Tibial nerve (tissue), 4 donors: ENCODE measurements at places on chromosomes 3 and 15. TPM values are rescaled to one million over a fixed set of nuclear protein-coding genes. Genes with fewer than 3 reads are reported as not detected.

DNA sequence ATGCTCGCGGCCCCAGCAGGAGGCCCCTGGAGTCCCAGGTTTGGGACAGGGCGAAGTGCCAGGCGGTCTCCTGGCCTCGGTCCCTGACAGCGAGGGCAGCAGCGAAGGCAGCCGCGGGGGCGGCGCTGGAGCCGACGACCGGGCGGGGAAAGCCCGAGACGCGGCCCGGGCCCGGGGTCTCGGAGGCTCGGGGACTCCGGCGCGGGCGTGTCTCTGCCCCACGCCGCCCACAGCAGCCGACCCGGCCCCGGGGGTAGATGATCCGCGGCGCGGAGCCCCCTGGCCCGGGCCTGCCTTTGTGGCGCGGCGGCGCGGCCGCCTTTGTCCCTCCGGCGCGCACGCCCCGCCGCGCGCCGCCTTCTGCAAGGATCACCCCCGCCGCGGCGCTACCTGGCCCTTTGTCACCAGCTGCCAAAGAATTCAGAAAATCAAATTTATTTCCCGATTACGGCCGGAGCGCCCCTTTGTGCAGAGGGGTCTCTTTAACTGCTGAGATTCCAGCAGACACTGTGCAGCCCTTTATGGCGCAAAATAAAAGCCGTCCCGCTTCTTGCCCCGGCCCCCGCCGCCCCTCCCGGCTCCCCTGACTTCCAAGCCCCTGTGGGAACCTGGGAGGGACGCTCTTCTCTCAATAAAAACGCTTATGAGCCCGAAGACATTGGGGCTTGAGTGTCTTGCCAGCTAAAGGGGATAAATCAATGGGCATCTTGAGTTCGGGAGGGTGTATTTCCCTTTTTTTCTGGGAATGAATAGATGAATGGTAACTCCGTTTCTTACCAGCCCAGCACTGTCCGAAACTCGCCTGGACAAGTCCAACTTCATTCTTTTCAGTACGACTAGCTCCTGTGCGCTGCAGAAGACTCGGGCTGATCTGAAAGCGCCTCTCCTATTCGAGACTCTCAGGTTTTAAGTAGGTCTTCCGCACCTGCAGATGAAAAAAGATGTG lies 68.4 kb downstream of the HES1 start:
- DNase-seq = no peak

SHQ1 gene
- 22.8 TPM for total RNA-seq

CNTN3 gene
- 2.7 TPM for total RNA-seq

DNA sequence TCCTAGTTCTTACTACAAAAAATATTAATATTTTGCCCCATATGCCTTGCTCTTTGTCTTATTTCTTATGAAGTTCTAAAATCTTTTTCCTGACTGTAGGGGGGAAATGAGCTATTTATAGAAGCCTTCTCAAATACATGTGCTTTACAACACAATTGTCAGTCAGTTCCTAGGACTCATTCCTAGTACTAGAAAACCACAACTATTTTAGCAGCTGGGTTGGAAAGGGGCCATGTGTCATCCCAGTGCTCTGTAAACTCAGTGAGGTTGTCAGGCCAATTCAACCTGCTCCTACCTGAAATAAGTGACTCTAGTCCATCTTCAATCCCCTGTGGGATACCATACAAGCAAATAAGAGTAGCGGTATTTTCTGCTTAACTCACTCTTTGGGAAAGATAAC lies 153.8 kb downstream of the ULK4 start:
- no peak for DNase-seq

- DNase-seq = no peak
Observed at GRCh38 chr3:17307482-17307881, 422.7 kb downstream of the PLCL2 start.

- no peak for DNase-seq
Observed at GRCh38 chr3:50714946-50715345, 40.2 kb downstream of the DOCK3 start.

- no peak for DNase-seq
Observed at GRCh38 chr3:46890132-46890531, 12.6 kb downstream of the PTH1R start.

- DNase-seq = no peak
Observed at GRCh38 chr3:187013159-187013716, 82.9 kb downstream of the ST6GAL1 start.

SUSD5 gene
- total RNA-seq = 12.6 TPM

DNA sequence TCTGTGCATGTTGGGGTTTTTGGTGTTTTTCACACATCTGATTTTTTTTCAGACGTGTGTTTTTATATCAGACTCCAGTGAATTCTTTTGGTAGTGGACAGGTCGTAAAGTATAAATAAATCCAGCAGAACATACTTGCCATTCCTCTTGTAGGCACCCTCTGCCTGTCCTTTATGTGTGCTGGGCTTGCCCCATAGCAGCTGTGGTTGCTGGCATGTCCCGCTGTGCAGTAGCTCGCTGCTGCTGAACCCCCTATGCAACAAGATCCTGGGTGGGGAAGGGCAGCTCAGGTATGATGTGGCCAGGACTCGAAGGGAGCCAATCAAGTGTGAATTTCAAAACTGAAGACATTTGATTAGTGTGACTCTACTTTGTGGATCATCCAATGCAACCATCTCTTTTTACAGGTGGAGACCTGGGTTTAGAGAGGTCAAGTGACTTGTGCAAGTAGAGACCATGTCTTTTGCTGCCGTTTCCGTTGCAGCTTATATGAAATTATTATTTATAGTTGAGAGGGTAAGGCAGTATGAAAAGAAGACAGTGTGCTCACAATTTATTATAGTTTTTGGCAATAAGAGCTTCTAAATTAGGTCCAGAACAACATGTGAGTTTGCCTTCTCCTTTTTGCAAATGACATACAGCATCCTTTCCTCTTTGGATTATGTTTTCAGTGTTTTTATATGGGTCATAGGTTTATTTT lies 350.8 kb upstream of the C2CD4B start:
- no peak for DNase-seq

DNA sequence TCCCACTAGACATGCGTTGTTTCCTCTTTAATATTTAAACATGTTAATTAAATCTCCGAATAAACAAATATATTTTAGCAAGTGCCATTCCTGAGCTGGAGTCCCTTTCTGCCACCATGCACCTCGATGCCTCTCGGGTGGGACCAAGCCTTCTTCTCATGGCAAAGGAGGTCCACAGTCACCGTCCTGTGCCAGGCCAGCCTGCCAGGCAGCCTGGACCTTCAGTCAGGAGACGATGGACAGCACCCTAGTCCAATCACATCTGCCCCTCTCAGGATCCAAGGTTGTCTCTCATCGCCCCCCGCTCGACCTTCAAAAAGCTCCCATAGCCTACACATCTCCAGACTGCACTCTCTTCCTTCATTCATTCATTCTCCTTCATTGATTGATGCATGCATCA lies 22.6 kb downstream of the NTRK3 start:
- DNase-seq = no peak

- DNase-seq = no peak
Observed at GRCh38 chr3:13289771-13290285, 130.3 kb downstream of the NUP210 start.

DNA sequence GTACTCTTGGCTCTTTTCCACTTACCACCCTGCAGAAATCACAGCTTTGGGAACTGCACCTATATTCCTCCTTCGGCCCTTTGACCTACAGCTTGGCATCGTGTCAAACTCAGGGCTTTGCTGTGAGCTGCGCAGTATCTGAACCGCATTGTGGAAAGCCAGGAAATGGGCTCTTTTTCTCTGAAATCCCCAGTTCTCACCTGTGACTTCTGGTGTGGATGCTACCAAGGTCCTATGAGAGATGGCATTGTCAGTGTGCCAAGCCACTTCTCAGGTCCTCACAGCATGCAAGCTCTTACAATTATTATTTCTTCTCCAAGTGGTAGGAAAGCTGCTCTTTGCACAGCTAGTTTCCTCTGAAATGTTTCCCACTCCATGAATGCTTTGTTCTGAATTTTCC lies 450.6 kb upstream of the TBL1XR1 start:
- DNase-seq = no peak

GRCh38 chr3:140187656-140188221 lies 252.8 kb downstream of the CLSTN2 start:
- no peak for DNase-seq

- DNase-seq = no peak
Observed at GRCh38 chr3:14810070-14810791, 8.5 kb upstream of the FGD5 start.

P2RY1 gene
- 6.7 TPM for total RNA-seq

- no peak for DNase-seq
Observed at GRCh38 chr15:31399544-31400171, 73.0 kb downstream of the KLF13 start.

GRCh38 chr3:134798681-134799311 lies 3.7 kb downstream of the EPHB1 start:
- no peak for DNase-seq

PCOLCE2 gene
- 69.3 TPM for total RNA-seq

DNA sequence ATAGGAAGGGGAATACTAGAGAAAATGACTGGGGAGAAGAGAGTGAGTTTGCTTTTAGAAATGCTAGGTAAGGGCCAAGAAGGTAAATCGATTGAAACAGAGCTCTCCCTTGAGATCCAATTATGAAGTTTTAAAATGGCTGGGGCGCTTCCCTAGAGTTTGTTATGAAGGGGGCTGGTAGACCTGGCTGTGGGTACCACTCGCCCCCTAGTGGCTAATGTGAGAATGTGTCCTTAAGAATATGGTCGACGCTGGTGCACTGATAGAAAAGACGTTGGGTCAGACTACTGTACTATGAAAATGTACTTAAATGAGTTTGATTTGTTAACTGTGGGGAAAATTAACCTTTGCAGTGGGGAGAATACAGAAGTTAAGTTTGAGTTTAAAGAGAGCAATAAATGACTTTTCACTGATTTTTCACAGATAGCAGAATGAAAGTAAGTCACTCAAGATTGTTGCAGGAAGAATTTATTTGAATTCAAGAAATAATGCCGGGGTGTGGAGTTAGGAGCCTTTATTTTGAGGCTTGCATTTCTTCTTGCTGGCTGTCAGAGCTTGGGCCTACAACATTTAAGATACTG lies 9.2 kb downstream of the TMPRSS7 start:
- no peak for DNase-seq

PPM1M gene
- total RNA-seq = 27.6 TPM

DNA sequence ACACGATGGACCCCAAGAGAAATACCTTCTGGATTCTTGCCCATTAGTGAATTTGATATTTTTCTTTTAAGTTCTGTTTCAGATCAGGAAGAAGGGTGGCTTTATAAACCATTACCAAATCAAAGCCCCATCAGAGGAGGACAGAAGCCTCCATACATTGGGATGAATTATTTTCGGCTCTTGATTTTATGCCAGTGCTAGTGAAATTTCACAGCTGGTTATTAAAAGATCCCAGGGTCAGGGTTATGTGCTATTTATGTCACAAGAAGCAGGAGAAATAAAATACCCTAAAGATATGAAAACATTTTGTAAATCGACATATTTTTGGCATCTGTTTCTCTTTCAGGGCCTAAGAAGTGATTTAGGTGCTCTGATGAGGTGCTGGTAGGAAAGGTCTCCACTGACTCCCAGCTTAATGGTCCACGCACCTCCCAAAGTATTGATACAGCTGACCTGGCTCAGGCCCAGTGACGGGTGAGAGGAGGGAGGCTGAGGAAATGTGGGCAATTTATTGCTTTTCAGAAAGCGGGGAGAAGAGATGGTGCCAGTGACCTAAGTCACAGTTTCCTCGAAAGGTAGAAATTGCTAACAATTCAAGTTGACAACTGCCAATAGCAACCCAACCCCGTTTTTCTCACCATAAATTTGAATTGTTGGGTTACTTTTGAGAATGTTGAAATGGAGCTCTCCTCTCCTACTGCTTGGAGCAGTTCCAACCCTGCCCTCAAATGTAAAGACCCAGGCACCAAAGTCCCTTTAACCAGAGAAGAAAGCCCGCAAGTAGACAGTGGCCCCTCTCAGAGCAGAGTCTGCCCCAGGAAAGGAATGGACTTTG lies 315.6 kb upstream of the NR2E3 start:
- no peak for DNase-seq

GRCh38 chr3:124234852-124235252 lies 242.9 kb upstream of the ROPN1 start:
- no peak for DNase-seq
